ENCODE measurements at places on chromosomes 1 and 21. TPM values are rescaled to one million over a fixed set of nuclear protein-coding genes. Genes with fewer than 3 reads are reported as not detected.

The LRRC38 gene
- 2.4 TPM for total RNA-seq

The GSTM1 gene
- total RNA-seq, result 5.1 TPM

The RPTN gene
- total RNA-seq, result not detected

The KRTAP13-2 gene
- not detected for total RNA-seq

The ACP6 gene
- 9.2 TPM for total RNA-seq

The HTR1D gene
- total RNA-seq, result not detected

The CHI3L2 gene
- total RNA-seq, result not detected

The LRRC39 gene
- total RNA-seq, result 4.0 TPM

DNA sequence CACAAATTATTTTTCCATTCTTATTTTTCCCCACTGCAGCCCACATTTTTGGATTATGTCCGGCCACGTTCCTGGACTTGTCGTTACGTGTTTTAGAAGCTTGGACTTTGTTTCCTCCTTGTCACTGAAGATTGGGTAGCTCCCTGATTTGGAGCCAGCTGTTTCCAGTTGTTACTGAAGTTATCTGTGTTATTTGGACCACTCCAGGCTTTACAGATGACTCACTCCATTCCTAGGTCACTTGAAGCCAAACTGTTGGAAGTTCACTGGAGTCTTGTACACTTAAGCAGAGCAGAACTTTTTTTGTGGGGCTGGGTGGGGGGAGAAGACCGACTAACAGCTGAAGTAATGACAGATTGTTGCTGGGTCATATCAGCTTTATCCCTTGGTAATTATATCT lies 12.2 kb upstream of the AXDND1 start:
- DNase-seq, result no peak

GRCh38 chr1:172466795-172467407 lies 23.0 kb upstream of the PIGC start:
- no peak for DNase-seq

DNA sequence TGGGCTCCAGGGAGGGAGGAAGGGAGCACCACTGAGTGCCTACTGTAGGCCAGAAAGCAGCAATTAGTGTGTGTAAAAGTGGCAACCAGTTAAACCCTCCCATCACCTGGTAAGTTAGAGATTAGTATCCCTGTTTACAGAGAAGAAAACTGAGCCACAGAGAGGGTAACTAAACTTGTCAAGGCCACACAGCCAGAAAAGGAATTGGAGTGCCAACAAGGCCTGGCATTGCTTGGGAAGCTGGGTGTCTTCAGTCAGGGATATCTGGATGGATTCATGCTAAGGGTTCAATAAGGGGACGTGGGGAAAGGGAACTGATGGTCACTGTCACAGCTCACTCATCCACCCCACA lies 23.6 kb upstream of the ADGRB2 start:
- DNase-seq, result no peak

GRCh38 chr1:75492011-75492410 lies 118.9 kb downstream of the SLC44A5 start:
- no peak for DNase-seq

DNA sequence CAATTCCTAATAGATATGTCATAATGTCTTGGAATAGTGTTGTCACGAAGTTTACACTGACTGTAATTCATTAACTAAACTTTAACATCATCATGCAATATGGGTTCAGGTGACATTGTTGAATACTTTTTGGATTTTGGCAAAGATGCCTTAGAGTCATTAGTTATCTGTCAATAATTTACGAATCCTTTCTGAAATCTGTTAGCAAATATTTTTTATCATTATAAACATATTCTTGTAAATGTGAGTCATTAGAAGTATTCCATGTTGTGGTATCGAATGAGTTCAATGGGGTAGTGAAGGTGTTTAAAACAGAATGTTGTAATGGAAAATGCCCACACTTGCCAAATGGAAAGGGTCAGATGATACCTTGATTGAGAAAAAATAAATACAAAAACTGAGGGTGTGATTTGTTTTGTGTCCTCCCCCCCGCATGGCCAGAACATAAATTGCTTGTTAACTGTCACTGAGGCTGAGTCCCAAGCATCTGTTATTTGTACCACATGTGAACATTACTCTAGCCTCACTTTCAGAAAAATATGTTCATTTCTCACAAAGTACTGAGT lies 5.2 kb upstream of the NR5A2 start:
- DNase-seq, result no peak

DNA sequence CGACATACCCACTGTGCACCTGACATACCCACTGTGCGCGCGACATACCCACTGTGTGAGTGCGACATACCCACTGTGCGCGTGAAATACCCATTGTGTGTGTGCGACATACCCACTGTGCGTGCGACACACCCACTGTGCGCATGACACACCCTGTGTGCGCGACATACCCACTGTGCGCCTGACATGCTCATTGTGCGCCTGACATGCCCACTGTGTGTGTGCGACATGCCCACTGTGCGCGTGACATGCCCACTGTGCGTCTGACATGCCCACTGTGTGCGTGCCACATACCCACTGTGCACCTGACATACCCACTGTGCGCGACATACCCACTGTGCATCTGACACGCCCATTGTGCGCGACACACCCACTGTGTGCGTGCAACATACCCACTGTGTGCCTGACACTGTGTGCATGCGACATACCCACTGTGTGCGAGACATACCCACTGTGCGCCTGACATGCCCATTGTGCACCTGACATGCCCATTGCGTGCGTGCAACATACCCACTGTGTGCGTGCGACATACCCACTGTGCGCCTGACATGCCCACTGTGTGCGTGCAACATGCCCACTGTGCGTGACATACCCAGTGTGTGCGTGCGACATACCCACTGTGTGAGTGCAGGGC lies 2.5 kb upstream of the RRP1 start:
- DNase-seq, result no peak

- no peak for DNase-seq
Observed at GRCh38 chr1:21613072-21613867, 55.9 kb downstream of the RAP1GAP start.

- DNase-seq, result no peak
Observed at GRCh38 chr1:45403298-45403697, 63.1 kb upstream of the MUTYH start.

GRCh38 chr1:37177230-37177864 lies 143.0 kb upstream of the GRIK3 start:
- DNase-seq, result no peak

GRCh38 chr1:6259491-6260362 lies 1.2 kb downstream of the GPR153 start:
- DNase-seq, result peak; percentile 62

GRCh38 chr1:1943834-1944570 lies 24.9 kb upstream of the TMEM52 start:
- peak; percentile 69 for DNase-seq

GRCh38 chr1:199778324-199778955 lies 249.1 kb upstream of the NR5A2 start:
- DNase-seq, result no peak

GRCh38 chr1:37288900-37289299 lies 185.5 kb upstream of the ZC3H12A start:
- no peak for DNase-seq

All from cerebellum (tissue), 4 donors.